Daoy (cell line): ENCODE measurements at places on chromosomes 16 and 17. TPM values are rescaled to one million over a fixed set of nuclear protein-coding genes. Genes with fewer than 3 reads are reported as not detected.
A peak's percentile ranks its signal among the peaks of the same experiment; 100 is the strongest.

NOG gene
- total RNA-seq, result 0.92 and 1.4 TPM in 2 replicates

GRCh38 chr16:17432901-17433576 lies 37.7 kb downstream of the XYLT1 start:
- DNase-seq, result no peak

KRT20 gene
- total RNA-seq, result not detected in 2 replicates

- DNase-seq, result peak; percentile 84
Observed at GRCh38 chr16:1746693-1747195, 24.6 kb downstream of the NME3 start.

DNA sequence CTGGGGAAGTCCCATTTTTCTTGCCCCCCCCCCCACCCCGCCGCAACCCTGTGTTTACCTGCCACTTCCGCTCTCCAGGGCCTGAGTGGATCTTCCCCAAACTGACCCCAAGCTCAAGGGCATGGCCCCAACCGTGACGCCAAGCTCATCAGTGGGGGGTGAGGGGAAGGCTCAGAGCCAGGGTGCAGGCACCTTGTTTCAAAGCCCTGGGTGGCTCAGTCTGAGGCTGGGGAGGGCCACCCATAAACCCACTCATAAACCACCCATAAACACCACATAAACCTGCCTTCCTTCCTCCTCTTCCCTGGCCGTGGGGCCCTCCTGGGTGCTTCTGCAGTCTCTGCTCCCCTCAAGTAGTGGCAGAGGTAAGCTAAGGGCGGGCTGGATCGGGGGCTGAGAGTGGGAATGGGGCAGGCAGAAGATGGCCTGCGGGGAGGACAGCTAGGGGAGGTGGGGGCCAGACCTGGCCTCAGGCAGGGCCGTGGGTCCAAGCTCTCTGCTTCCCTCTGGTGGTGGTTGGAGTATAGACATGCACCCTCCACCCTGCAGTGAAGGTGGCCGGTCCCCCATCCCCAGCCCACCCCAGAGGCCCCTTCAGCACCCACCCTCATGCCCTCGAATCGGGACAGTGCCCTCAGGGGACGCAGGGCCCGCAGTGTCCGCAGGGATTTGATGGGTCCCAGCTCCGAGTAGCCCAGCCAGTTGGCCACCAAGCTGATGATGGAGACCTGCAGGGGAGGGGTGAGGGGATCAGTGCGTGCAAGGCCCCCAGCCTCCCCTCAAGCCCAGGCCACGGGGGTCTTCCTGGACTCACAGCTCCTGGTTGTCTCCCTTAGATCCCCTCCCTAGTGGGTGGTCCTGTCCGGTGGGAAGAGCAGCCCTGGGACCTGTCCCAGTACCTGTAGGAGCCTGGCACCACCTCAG lies 14.6 kb upstream of the CD79B start:
- peak; percentile 59 for DNase-seq

KRT36 gene
- total RNA-seq, result not detected in 2 replicates

- no peak for DNase-seq
Observed at GRCh38 chr16:5045499-5046115, 11.9 kb upstream of the NAGPA start.

GPR139 gene
- total RNA-seq, result not detected in 2 replicates

CDH11 gene
- total RNA-seq, result 46.9 and 74.5 TPM in 2 replicates

DNA sequence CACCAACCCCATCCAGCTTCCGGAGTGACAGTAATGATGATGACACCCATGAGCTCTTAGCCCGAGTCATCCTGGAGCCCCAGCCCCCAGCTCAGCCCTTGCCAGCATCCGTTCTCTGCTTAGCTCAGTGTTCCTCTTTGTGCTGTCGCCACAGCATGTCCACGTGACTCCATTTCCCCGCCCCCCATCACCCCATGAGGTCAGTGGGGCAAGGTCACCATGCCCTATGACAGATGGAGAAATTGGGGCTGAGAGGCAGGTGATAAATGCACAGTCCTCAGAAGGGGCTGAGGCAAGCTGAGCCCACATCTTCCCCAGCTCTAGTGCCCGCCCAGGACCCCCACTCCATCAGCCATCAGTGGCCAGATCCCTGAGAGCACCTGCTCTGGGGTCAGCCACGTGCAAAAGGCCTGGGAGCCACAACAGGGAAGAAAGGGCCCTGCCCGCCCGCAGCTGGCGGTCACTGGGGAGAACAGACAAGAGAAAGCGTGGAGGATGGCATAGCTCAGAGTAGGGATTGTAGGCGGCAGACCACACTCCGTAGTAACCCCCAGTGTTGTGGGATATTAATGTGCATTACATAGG lies 17.1 kb downstream of the ITGB4 start:
- DNase-seq, result no peak

MYH1 gene
- not detected in 2 replicates for total RNA-seq

CDH3 gene
- under 0.01 TPM in 1 of 2 replicates, not detected in the other for total RNA-seq

DNA sequence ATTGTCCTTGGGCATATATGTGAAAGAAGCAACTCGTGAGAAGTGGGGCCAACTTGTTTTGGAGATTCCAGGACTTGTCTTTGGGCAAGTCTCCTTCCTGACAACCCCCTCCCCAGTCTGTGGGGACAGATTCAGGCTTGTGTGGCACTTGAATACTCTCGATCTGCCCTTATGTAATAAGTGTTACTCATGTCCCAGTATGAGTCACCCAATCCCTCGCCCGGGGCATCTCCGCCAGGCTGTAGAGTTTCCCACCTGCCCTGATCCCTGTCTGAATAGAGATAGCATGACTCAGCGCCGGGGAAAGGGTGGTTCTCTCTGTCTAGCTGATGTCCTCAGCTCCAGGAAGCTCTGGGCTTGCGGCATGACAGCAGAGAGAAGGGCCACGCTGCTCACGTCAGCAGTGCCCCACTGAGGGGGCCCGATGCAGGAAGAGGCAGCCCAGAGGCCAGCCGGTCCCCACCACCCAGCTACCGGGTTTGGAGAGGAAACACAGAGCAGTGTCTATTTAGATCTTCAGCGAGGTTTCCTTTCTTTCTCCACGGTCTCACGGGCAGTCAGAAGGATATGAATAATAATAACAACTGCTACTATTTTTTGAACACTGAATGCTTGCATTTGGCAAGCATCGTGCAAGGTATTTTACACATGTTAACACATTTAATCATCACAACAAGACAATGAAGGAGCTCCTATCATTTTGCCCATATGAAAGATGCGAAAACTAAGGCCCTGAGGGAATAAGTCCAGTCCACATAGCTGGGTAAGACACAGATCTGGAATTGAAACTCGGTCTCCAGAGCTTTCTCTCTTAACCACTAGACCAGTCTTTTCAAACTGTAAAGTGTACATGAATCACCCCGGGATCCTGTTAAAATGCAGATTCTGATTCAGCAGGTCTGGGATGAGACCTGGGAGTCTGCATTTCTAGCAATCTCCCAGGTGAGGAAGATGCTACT lies 426.7 kb upstream of the MAF start:
- DNase-seq, result peak; percentile 94

DNA sequence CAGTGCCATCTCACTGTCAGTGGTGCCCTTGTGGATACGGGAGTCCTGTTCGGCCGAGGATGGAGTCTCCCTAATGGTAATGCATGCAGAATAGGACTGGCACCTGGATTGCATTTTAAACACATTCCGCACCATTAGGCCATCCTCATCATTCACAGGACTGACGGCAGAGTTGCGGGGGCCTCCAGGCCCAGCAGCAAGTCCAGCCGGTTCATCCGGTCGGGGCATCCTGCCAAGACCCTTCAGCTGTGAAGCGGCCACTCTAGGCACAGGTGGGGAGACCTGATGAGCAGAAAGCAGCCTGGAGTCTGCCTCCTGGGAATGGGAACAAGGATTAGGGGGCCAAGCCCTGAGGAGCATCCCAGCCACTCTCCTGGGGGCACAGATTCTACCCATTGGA lies 90.3 kb upstream of the XYLT1 start:
- no peak for DNase-seq

DNA sequence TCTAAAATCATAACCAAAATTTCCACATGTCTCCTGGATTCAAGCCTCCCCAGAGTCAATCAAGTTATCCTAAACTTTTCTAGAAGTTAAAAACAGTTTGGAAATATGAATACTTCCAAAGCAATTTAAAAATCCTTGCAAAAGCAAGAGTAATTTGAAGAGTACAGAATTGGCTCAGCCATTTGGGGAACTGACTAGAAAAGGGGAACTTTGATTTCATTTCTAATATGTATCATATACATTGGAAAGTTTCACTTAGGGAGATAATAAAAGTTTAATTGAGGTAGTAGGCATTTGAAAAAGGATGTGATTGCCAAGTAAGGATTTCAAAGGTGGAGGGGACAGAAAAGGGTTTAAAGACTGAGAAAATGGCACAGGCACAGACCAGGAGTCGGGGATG lies 9.0 kb upstream of the SLFN12L start:
- no peak for DNase-seq

DNA sequence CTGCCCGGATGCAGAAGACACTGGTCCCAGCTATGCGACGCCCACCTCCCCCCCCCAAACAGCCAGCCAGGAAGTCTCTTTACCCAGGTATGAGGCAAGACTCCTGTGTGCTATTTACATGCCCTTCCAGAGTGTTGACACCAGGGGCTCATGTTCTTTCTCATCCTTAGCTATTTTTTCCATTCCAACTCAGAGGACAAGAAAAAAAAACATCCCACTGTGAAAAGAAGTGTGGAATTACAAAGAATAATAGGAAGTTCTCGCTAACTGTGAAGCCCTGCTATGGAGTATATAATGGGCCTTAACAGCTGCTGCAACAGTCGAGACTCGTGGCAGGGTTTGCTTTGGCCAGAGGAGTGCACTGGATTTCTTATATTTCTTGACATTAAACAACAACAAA lies 584.9 kb downstream of the CDH13 start:
- DNase-seq, result no peak

GRCh38 chr16:50578137-50578536 lies 29.9 kb downstream of the NKD1 start:
- no peak for DNase-seq

GDPD3 gene
- total RNA-seq, result 0.57 and 0.77 TPM in 2 replicates

GRCh38 chr16:49458656-49459445 lies 85.2 kb downstream of the C16orf78 start:
- DNase-seq, result no peak

DNA sequence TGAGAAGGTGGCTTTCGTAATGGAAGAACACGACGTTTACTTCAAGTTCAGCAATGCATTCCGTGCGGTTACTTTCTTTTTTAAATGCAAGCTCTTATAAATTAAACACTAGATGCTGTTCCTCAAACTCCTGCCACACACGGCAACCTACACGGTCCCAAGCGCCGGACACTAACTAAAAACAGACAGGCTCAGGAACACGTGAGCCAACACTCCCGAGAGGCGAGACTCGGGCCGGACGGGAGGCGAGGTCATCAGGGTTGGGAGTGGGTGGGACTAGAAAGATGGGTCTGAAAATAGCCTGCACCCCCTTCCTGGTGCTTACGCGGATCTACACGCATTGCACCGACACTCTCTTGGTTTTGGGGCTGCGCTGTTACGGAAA lies 6.4 kb downstream of the CLCN7 start:
- no peak for DNase-seq

CTRB1 gene
- total RNA-seq, result not detected in 2 replicates
